CMK (cell line): ENCODE measurements at places on chromosomes 16 and 17.

DNA sequence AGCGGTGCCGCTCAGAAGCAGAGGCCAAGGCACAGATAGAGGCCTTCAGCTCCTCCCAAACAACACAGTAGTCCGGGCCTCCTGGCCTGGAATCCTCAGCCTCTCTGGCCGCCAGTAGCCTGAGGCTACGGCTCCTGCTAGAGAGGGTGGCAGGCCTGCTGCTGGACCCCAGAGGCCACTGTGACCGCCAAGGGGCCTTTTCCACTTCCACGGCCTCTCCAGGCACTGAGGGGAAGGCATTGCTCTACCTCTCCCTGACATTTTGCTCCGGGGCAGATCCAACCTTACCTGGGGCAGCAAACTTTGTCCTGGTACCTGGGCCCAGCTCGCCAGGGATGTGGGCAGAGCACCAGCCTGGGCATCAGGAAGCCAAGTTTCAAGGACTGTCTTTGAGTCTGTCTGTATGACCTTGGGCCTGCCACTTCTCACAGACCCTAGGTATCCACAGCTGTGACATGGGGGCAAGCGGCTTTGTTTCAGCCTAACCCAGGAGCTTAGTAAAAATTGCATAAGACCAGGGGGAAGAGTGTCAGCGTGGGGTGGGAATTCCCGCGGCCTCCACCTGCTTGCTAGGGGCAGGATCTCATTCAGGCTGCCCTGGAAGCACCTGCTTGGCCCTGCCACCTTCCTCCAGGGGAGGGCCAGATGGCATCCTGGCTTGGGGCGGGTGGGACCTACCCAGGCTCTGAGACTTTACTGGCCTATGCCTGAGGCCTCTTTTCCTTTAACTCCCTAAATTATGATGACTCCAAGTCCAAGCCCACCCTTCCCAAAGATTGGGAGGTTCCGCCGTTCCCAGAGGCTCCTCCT is 33.2 kb downstream of the ADGRG5 start:
- no peak for DNase-seq

DNA sequence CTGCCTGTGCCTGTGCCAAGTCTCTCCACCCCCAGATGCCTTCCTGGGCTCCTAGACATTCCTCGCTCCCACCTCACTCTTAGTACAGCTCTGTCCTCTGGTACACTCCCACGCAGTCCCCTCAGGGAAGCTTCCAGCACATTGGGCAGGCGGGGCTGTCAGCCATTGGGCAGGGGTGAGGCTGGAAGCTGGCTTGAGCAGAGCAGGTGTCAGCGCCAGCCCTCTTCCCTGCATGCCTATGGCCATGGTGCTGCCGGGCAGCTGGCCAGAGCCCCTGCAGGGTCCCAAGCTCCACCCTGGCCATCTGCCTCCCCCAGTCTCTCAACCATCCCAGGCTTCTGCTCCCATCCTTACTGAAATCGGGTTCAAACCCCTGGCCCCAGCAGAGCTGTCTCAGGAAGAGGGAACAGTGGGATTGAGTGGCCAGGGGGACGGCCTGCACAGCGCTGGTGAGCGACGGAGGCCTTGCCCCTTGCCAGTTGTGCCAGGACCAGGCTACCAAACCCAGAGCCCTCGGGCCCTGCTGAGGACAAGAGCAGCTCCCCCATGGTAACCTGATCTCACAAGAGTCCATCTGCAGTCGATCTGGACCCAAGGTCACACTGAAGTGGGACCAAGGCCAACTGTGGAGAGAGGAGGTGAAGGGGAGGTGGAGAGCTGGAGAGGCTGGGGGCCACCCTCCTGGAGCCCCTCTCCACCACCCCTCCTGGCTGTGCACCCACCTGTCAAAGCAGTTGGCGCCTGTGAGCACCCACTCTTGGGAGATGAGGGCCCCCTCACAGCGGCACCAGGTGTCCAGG is 2.4 kb upstream of the B9D1 start:
- DNase-seq, result no peak

- no peak for DNase-seq
Measured at GRCh38 chr17:30600830-30601494, 123.8 kb downstream of the GOSR1 start.

- DNase-seq, result no peak
Measured at GRCh38 chr16:78664811-78665772, 565.6 kb downstream of the WWOX start.

GRCh38 chr16:14409563-14409962 is 220.5 kb downstream of the PARN start:
- DNase-seq, result no peak

GRCh38 chr17:50114849-50115357 is 15.1 kb downstream of the SAMD14 start:
- no peak for DNase-seq

DNA sequence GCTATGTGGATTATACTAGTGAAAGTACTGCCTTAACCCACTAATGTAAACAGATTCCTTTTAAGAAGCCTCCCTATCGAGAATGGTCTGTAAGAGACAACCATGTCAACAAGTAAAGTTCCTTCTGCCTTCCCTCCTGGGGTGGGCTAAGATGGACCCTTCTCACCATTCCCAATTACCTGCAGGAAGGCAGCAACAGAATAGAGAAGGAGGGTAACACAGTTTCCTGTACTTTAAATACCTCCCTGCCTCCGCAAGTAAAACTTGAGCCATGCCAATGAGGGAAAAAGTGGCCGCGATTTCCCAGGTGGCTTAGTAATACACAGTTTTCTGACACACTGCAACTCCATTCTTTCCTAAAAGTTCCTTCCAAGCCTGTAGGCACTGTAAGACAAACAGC is 45.2 kb downstream of the TOX3 start:
- no peak for DNase-seq

DNA sequence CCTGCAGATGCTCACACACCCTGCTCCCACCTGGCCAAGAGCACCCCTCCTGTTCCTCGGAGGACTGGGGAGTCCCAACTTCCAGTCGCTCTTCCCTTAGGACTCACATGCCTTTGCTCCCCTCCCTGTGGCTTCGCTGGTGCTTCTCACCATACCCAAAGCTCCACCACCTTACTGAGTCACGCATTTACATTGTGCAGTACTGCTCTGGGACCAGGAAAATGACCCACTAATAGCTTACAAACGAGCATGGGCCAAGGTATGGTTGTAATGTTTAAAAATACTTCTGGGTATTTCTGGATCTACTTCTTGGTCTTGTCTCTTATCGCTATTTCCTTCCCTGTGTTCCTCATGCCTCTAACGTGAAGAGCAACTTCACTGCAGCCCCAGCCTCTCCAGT is 41.0 kb upstream of the CDRT4 start:
- no peak for DNase-seq

GRCh38 chr17:63041251-63041650 is 75.2 kb downstream of the TANC2 start:
- no peak for DNase-seq
